ENCODE measurements at places on chromosomes 4 and X.

DNA sequence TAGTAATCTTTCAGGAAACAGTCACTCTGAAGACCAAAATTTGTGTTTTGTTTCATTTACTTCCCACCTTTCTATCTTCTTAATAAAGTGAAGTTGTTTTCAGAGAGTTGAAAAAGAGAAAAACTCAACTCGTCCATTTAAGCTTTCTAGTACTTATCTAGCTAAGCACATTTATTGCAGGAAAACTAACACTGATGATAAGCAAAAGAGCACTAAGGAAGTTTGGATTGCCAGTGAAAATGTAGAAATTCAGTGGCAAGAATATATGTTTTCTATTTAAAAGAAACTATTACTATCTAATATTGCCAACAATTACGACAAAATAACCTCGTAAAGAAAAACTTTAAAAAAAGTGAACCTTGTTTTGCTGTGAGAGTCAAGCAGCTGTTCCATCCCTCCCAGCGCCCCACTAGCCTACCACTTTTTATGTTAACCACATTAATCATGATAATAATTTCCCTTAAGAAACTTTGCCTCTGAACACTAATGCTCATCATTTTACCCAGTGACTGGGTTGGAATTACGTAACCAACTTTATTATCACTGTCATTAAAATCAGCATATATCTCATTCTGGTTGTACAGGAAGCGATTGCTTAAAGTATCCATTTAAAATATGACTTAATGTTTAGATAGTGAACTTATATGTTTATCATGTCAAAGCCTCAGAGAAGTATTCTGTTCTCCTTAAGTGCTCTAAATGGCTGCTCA is 24.8 kb downstream of the SPRY1 start:
- DNase-seq, result no peak

DNA sequence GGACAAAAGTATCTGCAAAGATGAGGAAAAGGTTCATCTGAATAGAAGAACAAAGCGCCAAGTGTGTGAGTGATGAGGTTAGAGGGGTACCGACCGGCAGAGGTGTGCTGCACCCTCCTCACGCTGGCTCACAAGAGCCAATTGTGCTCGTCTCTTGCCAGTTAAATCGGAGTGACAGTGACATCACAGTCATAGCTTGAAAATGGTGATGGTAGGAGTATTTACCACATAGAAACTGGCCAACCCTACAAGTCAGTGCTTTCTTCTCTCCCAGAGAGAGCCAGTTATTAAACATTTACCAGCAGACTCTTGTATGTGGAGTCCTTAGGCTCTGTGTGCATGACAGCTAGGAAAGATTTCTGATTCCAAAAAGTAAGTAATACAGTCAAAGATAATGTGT is 32.4 kb downstream of the CLDN22 start:
- no peak for DNase-seq

GRCh38 chr4:179076865-179077264 is 1634.6 kb upstream of the AGA start:
- no peak for DNase-seq

GRCh38 chrX:146934256-146934655 is 119.7 kb upstream of the CXorf51A start:
- DNase-seq, result no peak

DNA sequence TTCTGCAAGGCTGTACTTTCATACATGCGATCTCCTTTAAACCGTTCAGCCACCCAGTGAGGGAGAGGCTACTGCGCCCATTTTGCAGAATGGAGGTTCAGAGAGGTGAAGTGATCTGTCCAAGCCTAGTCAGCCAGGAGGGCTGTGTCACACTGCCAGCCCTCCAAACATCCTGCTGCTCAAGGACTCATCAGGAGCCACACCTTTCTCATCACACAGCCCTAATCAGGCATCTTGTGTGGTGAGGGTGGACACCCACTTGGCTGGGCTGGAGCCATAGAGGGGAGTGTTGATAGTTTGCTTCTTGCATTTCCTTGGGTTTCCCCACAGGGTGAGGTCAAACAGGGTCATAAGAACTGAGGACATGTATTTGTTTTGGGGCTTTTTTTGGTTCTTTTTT is 5.4 kb upstream of the CXCR3 start:
- peak; percentile 31 for DNase-seq

DNA sequence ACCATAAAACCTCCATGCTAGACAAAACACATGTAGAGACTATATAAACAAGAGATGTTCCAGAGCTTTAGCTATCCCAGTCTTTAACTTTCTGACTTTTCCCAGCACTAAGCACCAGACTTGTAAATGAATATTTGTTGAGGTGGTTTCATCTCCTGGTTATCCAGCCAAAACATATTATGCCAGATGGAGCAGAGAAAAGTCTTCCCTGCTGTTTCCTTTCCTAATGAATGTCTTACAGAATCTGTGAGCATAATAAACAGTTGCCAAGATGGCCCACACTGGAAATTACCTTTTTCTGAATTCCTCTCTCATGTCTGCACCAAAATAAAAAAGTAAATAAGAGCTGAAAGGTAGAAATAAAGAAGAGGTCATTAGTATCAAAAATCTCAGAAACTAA is 159.2 kb downstream of the TECRL start:
- no peak for DNase-seq

- DNase-seq, result no peak
Observed at GRCh38 chrX:39313146-39313545, 511.9 kb downstream of the MID1IP1 start.

GRCh38 chr4:2361366-2362265 is 56.8 kb downstream of the ZFYVE28 start:
- DNase-seq, result no peak

DNA sequence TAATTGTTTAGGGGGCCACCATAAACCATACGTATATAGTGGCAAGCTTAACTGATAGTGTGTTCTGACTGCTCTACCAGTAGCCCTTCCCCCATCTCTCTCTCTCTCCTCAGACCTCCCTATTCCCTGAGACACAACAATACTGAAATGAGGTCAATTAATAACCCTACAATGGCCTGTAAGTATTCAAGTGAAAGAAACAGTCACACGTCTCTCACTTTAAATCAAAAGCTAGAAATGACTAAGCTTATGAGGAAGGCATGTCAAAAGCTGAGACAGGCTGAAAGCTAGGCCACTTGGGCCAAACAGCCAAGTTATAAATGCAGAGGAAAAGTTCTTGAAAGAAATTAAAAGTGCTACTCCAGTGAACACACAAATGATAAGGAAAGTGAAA is 78.0 kb downstream of the PRDM5 start:
- peak; percentile 31 for DNase-seq

GRCh38 chr4:43757147-43757546 is 691.5 kb downstream of the KCTD8 start:
- no peak for DNase-seq

GRCh38 chr4:37893164-37893563 is 2.3 kb downstream of the TBC1D1 start:
- DNase-seq, result no peak

DNA sequence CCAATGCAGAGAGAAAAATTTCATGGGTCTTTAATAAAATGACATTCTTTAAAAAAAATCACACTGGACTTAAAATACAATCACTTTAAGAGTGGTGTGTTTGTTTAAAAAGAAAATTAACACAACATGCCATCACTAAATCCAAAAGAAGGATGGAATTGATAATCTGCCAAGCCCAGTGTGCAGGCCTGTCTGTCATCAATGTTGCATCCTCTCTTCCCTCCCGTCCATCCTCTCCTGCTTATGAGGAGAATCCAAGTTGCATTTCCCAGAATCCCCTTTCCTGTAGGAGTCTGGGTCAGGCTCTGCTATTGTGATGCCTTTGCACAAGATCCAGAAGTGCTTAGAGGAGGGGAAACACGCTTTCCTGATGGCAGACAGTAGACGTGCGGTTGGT is 169.4 kb downstream of the MID1 start:
- no peak for DNase-seq

- DNase-seq, result no peak
Observed at GRCh38 chrX:18702362-18703195, 4.9 kb upstream of the PPEF1 start.

Measured in activated naive CD4-positive, alpha-beta T cell treated with anti-CD3 and anti-CD28 coated beads for 36 hours (primary cell).